GM23248 (cell line): ENCODE measurements at places on chromosomes 2 and 18.

GRCh38 chr2:120174963-120175581 is 48.1 kb downstream of the TMEM185B start:
- peak; percentile 76 for DNase-seq

GRCh38 chr2:86769838-86770237 is 20.9 kb downstream of the CD8A start:
- DNase-seq, result no peak

DNA sequence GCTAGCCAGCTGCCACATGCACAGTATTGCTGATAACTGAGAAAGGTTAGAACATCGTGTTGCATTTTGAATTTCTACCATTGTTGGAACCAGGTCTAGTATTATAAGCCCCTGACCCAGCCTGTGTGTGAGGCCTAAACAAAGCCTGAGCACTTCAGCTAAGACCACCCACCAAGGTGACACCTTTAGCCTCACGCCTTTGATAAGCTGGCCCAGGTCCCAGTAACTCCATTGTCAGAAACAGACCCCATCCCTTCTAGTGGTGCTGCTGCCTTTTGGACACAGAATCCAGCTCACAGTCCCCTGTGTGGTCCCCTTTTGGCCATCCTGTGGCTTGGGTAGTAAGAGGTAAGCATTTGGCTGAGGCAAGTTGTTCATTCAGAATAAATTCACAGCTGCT is 1.6 kb downstream of the ELMOD3 start:
- no peak for DNase-seq

- no peak for DNase-seq
These were observed 21.6 kb upstream of the GPR55 start for GRCh38 chr2:230946429-230947234.

- DNase-seq, result no peak
These were observed 62.5 kb upstream of the POMC start for GRCh38 chr2:25230948-25231311.

- DNase-seq, result peak; percentile 58
These were observed 209.7 kb downstream of the ASB1 start for GRCh38 chr2:238636269-238637073.

DNA sequence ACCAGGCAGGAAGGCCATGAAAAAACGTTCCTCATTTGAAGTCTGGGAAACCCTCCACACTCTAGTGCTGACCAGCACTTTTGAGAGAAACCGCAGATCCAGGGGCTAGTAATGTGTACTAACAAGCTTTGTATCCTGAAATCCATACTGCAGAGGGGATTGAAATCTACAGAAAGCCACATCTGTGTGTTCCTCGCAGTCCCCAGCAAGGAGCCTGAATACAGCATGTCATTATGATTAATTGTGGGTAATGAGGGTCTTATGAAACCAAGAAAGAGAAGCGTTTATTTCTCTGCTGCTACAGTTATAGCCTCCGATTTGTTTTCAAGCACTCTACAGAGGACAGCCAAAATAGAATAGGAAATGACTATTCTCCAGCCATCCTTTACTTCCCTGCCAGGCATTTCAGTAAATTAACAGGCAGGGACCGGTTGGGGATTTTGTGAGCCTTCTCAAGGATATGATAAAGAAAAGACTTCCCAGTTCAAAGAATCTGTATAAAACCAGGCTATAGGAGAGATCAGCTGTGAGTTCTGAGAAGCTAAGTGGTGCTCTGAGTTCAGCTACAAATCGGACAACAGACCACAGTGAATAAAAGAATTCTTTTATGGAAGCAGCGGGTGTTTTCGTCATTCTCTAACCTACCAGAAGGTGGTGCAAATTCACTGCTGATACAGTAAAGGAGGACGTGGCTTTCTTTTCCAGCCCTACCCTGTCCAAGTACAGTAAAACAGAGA is 133.4 kb downstream of the INSIG2 start:
- peak; percentile 92 for DNase-seq

GRCh38 chr2:72627083-72627482 is 198.8 kb downstream of the EXOC6B start:
- DNase-seq, result no peak

DNA sequence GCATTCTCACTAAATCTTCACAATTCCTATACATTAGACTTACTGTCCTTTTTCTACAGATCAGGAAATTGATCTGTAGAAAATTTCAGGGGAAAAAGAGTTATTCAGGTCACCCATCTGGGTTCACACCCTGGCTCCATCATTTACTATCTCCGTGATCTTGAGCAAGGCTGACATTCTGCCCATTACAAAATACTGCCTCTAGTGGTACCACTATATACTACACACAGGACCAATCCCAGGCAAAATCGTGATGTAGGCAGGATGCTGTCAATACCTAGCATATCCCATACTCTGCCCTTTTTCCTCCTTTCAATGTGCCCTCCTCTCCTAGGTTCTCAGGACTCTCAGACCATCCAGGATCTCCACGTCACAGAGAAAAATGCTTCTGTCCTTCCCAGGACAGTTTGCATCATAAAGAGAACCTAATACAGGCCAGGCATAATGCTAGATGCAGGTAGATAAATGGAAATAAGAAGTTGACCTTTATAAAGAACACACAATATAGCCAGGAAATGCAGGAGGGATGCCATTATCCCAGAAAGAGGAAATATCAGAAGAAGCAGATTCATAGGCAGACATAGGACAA is 101.9 kb downstream of the CDH20 start:
- peak; percentile 23 for DNase-seq

GRCh38 chr2:235041221-235041917 is 89.6 kb downstream of the SH3BP4 start:
- DNase-seq, result no peak

GRCh38 chr2:157874348-157874747 is 1.8 kb downstream of the ACVR1 start:
- peak; percentile 38 for DNase-seq

GRCh38 chr18:568731-569130 is 11.4 kb upstream of the CETN1 start:
- DNase-seq, result no peak

DNA sequence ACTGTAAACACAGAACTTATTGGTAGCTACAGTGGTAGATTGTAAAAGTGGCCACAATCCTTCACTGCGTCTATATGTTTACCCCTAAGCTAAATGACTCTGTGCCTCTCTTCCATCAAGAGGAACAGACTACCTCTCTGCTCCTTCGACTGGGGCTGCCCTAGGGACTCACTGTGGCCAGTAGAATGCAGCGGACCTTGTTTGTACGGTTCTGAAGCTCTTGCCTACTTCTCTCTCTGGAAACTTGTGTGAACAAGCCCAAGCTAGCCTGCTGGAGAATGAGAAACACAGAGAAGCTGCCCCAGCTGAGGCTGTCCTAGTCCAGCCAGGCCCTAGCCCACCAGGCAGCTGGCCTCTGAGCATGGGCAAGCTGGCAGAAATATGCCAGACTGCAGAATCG is 140.8 kb upstream of the SLC1A4 start:
- no peak for DNase-seq

- no peak for DNase-seq
These were observed 32.6 kb upstream of the AGPS start for GRCh38 chr2:177359836-177360595.

DNA sequence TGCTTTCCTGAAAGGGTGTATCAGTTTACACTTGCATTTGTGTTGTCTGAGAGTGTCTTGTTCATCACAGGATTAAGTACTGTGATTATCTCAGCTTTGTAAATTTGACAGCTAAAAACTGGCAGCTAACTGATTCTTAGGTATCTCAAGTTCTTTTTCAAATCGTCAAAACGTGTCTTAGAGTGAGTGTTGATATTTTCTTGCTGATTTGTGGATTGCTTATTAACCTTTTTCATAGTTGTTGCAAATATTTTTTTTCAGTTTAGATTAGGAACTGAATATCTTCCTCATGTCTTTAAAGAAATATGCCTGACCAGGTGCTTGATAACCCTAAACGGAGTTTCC is 41.9 kb downstream of the LRRFIP1 start:
- peak; percentile 20 for DNase-seq

DNA sequence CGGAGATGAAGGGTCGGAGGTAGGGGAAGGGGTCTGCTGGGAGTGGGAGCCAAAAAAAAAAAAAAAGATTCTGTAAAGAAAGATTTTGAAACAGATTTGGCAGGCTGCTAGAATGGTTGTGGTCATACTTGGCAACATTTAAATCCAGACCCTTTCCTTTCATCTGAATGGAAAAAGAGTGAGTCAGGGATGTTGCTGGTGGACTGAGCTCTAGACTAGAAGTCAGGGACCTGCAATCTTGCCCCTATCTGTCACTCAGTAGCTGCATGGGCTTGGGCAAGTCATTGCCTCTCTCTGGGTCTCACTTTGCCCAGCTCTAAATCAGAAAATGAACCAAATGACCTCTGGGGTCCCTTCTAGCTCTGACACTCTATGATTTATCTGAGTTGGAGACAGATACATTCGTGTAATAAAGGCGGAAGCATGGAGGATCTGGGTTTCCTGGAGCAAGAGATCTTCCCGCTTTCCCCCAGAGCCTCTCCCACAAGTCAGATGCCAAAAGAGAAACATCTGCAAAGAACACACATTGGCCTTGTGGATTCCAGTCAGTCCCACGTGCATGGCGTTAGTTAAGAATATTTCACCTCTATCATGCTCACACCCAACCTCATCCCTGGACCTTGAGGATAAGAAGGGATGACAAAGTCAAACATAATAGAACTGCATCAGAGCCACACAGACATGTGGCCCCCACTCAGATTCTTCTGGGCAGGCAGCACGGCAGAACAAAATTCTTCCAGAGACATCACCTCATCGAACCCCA is 58.5 kb downstream of the ADD2 start:
- DNase-seq, result peak; percentile 15

DNA sequence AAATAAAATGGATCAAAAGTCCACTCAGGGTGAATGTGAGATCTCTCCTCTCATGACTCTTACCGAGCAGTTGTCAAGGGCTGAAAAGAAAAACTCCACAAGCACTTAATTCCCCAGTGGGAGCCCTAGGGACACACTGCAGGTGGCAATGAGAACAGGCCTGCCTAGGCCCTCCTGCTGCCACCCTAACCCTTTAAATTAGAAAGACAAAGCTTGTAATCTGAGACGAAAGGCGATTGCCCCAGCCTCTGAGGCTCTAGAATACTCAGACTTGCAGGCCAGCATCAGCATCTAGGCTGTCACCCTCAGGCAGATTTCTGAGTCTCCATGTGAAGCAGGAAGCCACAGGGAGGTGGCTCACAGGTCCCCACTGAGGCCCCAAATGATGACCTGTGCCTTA is 457.0 kb upstream of the MYT1L start:
- DNase-seq, result no peak

GRCh38 chr2:6841537-6842287 is 24.0 kb downstream of the CMPK2 start:
- no peak for DNase-seq

GRCh38 chr2:26136451-26136850 is 36.4 kb upstream of the GAREM2 start:
- no peak for DNase-seq

GRCh38 chr2:181724662-181725061 is 44.3 kb upstream of the NEUROD1 start:
- DNase-seq, result no peak

DNA sequence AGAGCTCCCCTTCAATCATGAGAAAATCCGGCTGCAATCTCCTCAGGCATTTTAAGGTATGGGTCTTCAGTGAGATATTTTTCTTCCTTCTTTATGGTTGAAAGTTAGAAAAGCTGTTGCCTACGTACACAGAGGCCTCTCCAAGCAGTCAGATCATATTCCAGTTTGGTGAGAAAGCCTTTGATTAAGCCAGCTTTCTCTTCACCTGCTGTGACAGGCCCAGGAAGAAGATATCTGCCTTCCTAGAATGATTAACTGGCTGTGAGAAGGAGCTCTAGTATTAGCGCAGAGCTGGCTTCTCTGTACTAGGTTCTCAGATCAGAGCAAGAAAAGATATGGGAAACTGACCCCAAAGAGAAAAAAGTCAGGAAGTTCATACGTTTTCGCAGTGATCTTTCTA is 585.0 kb upstream of the CHAC2 start:
- DNase-seq, result no peak

DNA sequence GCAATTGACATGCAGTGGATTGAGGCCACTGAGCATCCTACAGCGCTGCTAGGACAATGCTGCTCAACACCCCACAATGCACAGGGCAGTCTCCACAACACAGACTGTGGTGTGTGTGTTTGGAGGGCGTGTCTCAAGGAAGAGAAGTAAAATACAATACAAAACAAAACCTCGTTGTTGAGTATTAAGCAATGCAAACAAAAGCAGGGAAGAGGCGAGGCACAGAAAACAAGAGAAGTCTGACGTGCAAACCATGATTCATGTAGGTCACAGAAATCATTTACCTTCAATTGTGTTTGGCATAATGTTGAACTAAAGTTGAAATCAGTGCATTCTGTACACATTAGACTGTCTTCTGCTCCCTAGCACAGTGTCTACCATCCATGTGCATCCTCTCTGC is 260.9 kb downstream of the PHLPP1 start:
- no peak for DNase-seq

- no peak for DNase-seq
These were observed 85.3 kb downstream of the CCDC178 start for GRCh38 chr18:33355263-33355662.

- no peak for DNase-seq
These were observed 233.7 kb upstream of the CXCR4 start for GRCh38 chr2:136351684-136352083.

DNA sequence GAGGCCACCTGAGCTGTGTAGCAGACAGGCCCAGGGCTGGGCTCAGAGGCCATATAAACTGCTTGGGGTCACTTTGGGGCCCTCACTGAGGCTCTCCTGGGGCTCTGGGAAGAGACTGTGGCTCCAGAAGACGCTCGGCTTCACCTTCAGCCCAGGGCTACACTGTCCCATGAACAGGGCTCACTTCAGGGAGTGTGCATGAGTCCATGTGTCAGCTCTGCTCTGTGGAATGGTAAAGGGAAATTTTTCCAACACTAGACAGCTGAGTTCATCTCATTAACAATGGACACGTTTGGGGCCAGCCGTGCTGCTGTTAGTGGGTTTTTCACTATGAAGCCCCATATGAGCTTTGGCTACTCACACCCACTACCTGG is 65.4 kb upstream of the TFCP2L1 start:
- no peak for DNase-seq

GRCh38 chr18:8988260-8988871 is 114.1 kb upstream of the NDUFV2 start:
- peak; percentile 82 for DNase-seq

GRCh38 chr2:23719716-23720115 is 207.2 kb downstream of the ATAD2B start:
- DNase-seq, result no peak

GRCh38 chr2:174632841-174633622 is 35.4 kb upstream of the WIPF1 start:
- DNase-seq, result peak; percentile 51

GRCh38 chr2:73984922-73985307 is 205 bp downstream of the TET3 start:
- DNase-seq, result no peak

- DNase-seq, result no peak
These were observed 126.2 kb downstream of the FSHR start for GRCh38 chr2:49028101-49028500.

- no peak for DNase-seq
These were observed 165.6 kb upstream of the SERTAD2 start for GRCh38 chr2:64819361-64819760.
